ENCODE measurements at places on chromosomes 6 and 20. TPM values are rescaled to one million over a fixed set of nuclear protein-coding genes. Genes with fewer than 3 reads are reported as not detected.

OR12D3 gene
- total RNA-seq = not detected

DNA sequence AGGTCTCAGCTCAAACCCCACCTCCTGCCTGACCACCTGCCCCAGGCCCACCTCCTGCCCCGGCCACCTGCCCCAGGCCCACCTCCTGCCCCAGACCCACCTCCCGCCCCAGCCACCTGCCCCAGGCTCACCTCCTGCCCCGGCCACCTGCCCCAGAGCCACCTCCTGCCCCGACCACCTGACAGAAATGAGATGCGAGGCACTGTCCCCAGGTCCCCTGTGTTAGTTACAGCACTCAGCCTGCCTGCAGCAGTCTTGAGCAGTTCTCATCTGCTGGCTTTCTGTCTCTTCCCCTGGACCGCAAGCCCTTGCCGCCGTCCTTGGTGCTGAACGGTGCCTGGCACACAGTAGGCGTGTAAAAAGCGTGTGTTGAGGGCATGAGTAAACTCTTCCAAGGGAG lies 79.5 kb downstream of the CDH4 start:
- DNase-seq = no peak

GRCh38 chr6:68139130-68139529 lies 496.0 kb upstream of the ADGRB3 start:
- DNase-seq = no peak

TSBP1 gene
- not detected for total RNA-seq

GRCh38 chr20:55793986-55794385 lies 211.3 kb downstream of the CBLN4 start:
- no peak for DNase-seq

DNA sequence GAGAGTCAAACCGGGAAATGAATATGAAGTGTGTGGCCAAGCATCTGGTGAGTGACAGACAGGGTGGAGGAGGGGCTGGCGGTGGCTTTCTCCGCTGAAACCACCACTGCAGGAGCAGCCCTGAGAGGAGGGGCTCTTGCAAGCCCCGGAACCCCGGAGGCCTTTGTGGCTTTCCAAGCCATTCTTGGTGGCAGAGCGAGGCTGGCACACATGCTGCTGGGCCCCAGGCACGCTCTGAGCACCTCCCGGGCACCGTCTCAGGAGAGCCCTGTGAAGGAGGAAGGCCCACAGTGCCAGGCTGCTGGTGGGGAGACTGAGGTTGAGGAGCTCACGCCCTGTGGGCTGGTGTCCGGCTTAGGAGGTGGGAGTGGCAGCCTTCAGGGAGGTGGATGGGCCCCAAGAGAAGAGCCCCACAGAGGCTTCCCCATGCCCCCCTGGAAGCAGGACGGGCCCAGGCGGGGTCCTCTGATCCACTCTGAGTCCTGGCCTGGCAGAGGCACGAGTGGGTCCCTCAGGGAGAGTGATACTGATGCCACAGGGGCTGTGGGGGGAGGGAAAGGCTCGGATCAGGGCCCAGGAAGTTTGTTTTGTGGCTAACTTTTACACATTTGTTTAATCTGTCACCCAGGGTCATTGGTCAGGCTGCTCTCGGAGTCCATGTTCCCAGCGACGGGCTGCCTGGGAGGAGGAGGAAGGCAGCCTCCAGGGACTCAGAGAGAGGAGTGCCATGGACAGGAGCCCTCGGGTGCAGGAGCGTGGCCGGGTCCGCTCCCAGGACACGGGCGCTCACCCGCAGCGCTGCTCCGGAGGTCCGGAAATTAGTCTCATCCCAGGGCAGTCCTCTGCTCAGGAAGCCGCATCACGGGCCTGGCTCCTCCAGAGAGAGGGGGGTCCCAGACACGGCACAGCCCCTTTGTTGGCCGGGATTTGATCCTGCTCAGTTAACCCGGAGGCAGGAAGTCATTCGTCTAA lies 170.7 kb downstream of the ERMARD start:
- DNase-seq = no peak

DNA sequence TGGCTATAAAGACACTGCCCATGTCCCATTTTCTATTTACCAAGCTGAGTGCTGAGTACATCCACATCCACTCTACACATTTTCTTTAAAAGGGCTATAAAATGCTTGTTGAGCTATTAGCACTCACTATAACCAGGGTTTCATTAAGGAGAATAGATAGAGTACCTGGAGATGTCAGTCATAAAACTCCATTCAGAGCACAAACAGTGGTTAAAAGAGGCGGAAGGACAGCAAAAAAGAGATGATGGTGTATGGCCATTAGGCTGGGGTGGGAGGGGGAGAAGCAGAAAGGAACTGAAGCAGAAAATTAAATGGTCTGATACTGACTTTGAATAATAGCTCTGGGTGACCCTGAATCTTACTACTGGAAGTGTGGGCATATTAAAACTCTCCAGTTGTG lies 609.9 kb upstream of the MAP3K7 start:
- no peak for DNase-seq

- no peak for DNase-seq
Measured at GRCh38 chr6:104483225-104483834, 376.4 kb downstream of the HACE1 start.

DNA sequence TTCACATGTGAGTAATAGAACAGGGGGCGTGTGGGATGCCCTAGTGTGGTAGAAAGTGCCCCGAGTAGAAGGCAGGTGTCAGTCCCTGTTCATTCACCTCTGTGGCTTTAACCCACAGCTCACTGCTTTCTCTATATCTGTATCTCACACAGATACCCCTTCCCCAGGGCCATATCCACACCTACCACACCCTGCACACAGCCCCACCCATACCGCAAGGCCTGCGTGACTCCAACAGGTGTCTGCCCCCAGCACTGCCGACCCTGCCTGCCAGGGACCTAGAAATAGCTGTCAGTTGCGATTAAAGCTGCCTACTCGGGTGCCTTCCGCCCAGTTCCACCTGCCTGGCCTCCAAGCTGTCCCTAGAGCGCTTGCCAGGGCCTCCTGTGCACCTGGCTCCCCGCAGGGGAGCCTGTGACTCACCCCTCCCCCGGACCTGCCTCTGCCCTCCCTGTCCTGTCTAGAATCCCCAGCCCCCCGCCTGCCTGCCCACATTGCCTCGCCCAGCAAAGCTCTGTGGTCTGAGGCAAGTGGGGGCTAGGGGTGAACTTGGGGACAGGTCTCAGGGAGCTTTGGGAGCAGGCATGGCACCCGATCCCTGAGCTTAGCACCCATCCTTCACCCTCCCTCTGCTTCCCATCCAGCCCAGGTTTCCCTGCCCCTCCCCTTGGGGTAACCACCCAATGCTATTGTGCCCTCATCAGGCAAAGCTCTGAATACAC lies 38.3 kb upstream of the ID1 start:
- no peak for DNase-seq

EYS gene
- total RNA-seq = 0.87 TPM

DNA sequence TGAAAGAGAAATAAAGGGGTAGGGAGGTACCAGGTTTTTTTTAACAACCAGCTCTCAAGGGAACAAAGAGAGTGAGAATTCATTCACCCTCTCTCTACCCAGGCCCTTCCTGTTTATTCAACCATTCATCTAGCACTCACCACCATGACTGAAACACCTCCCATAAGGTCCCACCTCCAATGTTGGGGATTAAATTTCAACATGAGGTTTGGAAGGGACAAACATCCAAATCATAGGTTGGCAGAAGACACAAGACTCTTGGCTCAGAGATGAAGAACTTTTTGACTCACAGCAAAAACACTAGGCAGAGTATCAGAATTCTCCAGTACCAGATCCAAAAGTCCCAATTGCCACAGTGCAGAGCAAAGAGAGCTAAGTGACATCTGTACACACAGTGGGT lies 186.3 kb downstream of the EDN1 start:
- DNase-seq = peak; percentile 16

DNA sequence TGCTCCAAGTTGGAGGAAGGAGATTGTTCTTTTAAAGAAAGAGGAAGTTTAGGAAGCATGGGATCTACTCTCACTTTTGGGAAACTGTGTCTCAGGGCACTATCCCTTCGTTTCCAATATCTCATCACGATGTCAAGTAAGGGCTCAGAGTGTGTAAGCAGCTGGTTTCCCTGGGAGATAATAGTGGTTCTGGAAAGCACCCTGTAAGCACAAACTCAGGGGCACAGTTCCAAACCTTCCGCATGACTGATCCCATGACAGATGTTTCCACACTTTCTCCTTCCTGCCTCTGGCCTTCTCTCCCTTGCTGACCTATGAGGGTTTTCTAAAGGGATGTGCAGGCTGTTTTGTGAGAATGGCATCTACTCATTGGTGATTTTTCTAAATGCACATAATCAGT lies 33.9 kb downstream of the ADTRP start:
- no peak for DNase-seq

CD93 gene
- total RNA-seq = 0.03 TPM

GRCh38 chr20:47559141-47559540 lies 57.5 kb downstream of the NCOA3 start:
- no peak for DNase-seq

DNA sequence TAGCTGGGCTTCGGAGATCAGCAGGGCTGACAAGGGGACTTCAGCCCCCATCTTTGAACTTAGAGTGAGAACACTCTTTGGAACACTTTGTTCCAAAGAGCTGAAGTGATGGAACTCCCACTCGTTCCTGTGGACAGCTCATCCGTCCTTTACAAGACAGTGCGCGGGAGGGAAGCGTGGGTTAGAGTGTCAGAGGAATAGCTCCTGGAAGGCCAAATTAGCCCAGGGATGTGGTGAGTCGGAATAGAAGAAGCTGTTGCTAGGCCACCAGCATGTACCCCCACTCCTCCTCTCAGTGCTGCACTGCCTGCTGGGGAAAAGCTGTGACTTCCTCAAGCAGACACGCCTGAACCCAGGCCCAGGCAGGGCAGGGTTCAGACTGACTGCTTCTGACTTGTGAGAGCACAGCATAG lies 1.7 kb downstream of the SDCBP2 start:
- DNase-seq = peak; percentile 50

DNA sequence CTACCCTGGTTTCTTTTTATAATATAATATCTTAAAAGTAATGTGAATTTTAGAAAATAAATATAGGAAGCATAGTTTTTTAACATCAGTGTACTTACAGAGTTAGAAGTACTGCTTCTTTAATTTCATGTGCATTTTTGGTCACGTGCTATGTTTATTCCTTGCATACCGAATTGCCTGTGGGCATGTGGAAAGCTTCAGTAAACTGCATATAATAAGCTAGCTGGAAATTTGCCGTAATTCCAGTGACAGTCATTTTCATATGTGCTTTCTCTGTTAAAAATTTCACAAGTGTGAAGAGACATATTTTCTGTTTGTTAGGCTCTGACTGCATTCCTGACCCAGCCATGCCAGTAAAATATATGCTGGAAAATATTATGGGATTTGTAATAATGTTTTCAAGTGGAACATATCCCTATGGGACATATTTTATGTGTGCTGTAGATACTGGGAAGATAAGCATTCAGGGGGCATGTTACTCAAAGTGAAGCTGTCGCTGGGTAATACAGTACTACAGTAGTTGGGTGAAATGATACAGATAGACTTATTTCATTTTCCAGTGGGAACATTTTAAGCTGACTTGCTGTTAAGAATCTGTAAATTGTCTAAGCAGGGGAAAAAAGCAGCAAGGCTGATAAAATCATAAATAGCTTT lies 616.7 kb downstream of the FRK start:
- DNase-seq = no peak

- DNase-seq = no peak
Measured at GRCh38 chr6:97656706-97657350, 373.8 kb upstream of the MMS22L start.

DNA sequence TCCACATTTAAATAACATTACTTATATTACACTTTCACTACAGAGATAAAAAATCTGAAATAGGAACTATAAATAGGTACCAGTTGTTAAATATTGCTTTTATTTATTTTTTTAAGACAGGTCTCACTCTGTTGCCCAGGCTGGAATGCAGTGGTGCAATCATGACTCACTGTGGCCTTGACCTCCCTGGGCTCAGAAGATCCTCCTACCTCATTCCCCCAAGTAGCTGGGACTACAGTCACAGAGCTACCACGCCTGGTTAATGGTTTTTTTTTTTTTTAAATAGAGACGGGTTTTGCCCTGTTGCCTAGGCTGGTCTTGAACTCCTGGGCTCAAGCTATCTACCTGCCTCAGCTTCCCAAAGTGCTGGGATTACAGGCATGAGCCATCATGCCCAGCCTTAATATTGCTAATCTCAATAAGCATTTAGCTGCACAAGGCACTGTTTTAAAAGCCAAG lies 17.3 kb downstream of the EEF1E1 start:
- DNase-seq = peak; percentile 97

- no peak for DNase-seq
Measured at GRCh38 chr6:68638230-68638900, 3.3 kb downstream of the ADGRB3 start.

DNA sequence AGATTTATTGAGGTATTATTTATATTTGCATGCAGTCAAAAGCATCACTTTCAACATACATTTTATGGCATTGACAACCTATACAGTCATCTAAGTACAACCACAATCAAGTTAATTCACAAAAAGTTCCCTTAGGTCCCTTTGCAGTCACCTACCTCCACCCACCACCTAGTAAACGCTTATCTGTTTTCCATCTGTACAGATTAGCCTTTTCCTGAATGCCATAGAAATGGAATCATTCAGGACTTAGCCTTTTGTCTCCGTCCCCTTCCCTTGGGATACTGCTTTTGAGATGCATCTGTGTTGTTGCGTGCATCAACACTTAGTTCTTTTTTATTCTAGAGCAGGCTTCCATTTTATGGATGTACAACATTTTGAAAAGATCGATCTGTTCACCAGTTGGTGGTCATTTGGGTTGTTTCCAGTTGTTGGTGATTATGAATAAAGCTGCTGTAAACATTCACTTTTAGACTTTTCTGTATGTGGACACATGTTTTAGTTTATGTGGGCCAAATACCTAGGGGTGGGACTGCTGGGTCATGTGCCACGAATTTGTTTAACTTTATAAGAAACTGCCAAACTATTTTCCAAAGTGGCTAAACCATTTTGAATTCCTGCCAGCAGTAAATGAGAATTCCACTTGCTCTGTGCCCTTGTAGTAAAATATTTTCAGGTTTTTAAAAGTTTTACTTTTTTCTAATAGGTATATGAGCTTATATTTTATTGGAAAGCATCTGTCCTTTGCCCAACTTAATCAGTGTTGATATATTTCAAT lies 17.6 kb upstream of the IFNGR1 start:
- no peak for DNase-seq

- DNase-seq = no peak
Measured at GRCh38 chr6:14524319-14524718, 406.7 kb downstream of the CD83 start.

DNA sequence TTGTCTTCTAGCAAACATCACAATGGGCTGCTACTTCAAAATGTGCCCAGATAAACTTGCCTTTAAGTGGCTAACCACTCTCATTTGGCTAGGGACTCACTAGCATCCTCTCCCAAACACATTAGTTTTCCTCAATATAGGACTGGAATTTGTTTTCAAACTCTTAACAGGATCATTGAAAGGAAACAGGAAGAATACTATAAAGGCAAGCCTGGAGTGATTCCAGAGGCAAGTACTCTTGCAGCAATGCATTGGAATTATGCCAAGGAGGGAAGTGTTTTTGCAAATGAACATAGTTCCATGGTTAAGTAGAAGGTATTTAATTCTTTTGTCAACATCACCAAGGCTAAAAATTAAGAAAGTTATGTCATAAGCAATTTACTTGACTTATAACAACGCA lies 12.2 kb downstream of the EPHA7 start:
- DNase-seq = peak; percentile 1

GRCh38 chr20:41048461-41049301 lies 20.1 kb downstream of the TOP1 start:
- no peak for DNase-seq

GRCh38 chr6:131040866-131041265 lies 22.2 kb downstream of the EPB41L2 start:
- DNase-seq = no peak

GRCh38 chr6:14804785-14805210 lies 441.1 kb upstream of the JARID2 start:
- peak; percentile 38 for DNase-seq

FAM209B gene
- total RNA-seq = not detected

SRMS gene
- not detected for total RNA-seq

KLHDC3 gene
- total RNA-seq = 119 TPM

Data from HT1080 (cell line).